ENCODE measurements at places on chromosomes 12 and 14.

DNA sequence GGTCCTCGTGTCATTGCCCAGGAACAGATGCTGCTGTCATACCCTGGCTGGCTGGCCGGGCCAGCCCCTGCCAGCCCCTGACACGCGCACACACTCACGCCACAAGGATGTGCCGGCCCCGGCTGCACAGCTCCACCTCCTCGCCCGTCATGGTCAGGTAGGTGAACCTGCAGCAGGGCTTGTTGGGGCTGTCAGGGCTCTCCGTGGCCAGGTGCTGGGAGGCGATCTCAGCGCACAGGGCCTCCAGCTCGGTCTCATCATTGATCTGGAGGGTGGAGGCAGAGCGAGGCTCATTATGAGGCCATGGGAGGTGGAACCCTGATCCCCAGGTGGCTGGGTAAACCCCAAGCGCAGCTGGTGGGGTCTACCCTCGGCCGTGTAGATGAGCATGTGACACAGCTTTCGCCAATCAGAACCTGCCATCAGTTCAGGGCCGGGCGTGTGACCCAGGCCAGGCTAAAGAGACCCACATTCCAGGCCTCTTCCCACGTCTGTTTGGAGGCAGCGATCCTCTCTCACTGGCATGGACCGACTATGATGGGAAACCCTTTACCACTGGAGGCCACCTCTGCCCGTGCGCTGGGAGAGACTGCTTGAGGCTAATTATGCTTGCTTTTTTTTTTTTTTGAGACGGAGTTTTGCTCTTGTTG is 38.8 kb downstream of the TRAFD1 start:
- DNase-seq: no peak

- DNase-seq: no peak
These were observed 437.7 kb downstream of the ADAMTS20 start for GRCh38 chr12:43114316-43114715.

DNA sequence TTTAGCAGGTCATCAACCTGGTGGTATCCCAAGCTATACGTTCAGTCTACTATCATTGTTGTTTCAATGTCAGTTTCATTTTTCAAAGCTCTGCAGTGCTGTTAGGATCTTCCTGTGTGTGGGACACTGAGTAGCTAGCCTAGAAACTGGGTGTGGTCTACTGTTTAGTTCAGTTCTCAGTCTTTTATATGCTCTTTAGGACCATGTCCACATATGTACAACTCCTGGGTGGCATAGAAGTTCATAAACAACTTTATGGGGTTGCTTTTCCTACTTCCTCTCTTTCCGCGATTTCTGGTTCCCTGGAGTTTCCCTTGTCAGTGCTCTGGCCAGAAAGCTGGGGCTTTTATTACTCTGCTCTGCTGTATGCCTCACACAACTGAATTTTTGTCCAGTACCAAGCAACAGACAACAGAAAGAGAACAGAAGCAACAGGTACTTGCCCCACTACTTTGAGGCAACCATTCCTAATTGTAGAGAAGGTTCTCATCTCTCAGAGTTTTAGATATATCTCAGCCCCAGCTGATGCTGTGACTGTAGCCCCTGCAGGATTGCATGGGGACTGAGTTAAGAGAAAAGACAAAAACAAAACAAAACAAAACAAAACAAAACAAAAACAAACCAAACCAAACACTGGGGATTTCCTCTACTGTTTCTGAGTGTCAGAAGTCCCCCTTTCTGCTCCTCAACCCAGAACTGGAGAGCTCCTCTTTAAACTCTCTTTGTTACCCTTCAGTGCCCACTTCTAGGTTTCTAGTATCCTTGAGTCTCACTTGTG is 30.3 kb downstream of the MIS18BP1 start:
- DNase-seq: no peak

GRCh38 chr12:95146769-95147168 is 70.5 kb downstream of the FGD6 start:
- DNase-seq: no peak

DNA sequence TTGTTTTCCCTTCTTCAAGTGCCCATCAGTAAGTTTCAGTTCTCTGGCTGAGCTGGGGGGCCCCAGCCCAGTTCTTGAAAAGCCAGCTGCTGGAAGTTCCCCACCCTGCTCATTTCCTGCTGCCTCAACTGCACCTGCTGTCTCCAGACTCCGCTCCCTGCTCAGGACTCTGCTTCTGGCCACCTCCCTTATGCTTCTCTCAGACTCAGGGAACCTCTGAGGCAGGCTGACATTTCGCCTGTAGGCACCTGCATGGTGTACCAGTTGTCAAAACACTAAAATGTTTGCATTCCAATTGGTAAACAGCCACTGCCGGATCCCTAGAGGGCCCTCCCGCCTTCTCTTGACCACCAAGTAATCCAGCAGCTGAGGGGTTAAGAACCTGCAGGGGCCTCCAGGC is 136.5 kb upstream of the VRK1 start:
- no peak for DNase-seq

DNA sequence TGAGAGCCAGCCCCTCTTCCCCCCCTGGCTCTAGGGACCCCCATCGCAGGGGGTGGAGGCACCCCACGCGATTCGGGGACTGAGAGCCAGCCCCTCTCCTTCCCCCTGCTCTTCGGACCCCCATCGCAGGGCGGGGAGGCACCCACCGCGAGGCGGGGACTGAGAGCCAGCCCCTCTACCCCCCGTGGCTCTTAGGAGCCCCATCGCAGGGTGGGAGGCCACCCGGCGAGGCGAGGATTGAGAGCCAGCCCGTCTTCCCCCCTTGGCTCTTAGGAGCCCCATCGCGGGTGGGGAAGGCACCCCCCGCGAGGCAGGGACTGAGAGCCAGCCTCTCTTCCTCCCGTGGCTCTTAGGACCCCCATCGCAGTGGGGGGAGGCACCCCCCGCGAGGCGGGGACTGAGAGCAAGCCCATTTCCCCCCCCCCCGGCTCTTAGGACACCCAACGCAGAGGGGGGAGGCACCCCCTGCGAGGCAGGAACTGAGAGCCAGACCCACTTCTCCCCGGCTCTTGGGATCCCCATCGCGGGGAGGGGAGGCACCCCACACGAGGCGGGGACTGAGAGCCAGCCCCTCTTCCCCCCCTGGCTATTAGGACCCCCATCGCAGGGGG is 45.6 kb downstream of the DDX11 start:
- no peak for DNase-seq

- DNase-seq: no peak
These were observed 20.3 kb upstream of the ADGRD1 start for GRCh38 chr12:130933269-130933995.

- DNase-seq: no peak
These were observed 9.2 kb upstream of the MYL6B start for GRCh38 chr12:56143217-56143616.

DNA sequence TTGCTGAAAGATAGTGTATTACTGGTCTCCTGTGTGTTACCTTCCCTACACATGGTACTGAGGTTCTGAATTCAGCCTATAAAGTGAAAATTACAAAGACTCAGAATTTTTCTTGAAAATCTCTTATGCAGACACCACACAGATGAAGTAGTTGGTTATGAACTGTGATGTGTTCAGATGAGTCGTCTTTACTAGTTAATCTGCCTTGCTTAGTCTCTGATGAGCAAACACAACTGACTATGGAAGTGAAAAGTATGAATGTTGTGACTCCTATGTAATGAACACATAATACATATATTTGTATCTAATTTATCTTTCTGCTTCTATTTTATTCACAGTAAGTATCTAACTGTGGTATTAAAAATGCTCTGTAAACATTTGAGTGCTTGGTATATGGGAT is 4.7 kb downstream of the MTERF2 start:
- no peak for DNase-seq

DNA sequence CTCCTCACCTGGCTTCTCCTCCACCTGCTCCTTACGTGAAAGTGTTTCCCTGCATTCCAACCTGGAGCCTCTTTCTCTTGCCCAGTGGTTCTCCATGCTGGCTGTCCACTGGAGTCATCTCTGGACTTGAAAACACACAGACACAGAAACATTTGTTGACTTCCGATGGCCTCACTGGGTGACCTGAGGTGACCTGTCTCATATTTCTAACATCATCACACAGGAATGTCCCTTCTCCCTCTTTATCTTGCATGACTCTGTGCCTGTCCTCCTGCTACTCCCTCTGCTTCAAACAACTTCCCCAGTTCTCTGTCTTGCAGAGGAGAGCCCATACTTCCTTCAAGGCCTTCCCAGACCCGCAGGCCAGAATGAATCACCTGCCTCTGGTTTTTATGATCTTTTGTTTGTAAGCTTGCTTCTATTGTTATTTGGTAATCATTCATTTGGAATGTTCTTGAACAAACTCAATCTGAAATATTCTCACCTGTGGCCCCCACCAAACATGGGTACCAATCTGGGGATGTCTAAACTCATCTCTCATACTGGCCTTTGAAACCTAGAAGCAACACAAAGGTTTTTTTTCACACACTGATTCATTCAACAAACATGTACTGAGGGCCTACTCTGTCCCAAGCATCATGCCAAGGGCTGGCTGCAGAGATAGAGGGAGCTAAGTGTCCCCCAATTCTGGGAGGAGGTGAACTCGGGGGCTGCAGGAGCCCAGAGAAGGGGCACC is 9.7 kb upstream of the RIN3 start:
- DNase-seq: peak; percentile 72

DNA sequence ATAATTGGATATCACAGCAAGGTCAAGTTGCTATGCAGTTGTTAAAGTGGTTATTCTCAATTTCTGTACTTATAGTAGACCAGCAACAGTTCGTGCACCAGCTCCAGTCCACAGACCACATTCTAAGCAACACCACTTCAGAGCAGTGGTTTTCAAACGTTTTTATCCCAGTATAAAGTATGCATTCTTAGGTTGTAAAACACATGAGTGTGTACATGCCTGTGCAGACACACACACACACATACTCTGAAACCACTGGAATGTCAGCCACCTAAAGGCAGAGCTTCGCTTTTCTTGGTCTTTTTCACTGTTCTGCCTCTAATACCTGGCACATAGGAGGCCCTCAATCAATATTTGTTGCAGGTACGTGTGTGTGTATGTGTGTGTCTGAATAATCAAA is 22.2 kb upstream of the C12orf71 start:
- DNase-seq: no peak

GRCh38 chr14:61466249-61466904 is 145.0 kb downstream of the PRKCH start:
- peak; percentile 25 for DNase-seq

- DNase-seq: no peak
These were observed 54.7 kb downstream of the PRIMA1 start for GRCh38 chr14:93733631-93734030.

DNA sequence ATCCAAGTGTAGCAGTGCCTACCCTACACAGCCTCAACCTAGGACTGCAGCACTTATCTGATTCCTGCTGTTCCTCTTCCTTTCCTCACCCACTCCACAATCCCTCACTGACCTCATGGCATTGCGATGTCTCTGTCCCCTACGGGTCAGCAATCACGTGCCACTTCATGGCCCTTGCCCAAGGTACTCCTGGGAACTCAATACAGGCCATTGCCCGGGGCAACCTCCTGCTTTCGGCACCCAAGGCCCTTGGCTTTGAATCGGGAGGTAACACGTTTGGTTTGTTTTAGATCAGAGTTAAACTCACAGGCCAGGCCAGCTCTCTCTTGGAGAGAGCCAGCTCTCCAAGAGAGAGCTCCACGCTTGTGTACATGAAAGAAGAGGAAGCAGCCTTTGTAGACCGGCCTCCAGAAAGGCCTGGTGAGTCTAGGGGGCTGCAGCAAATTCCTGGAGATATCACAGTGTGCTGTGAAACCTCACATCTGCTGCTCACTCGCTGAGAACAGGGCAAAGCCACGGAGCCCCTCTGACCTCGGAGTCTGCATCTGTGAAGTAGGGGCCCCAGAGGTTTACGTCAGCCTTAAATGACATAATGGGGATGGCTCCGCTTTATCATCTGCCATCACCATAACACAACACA is 12.2 kb downstream of the CLMN start:
- no peak for DNase-seq

GRCh38 chr14:100306998-100307765 is 938 bp upstream of the SLC25A29 start:
- peak; percentile 46 for DNase-seq

- no peak for DNase-seq
These were observed 298 bp downstream of the CTDSP2 start for GRCh38 chr12:57846285-57846576.

DNA sequence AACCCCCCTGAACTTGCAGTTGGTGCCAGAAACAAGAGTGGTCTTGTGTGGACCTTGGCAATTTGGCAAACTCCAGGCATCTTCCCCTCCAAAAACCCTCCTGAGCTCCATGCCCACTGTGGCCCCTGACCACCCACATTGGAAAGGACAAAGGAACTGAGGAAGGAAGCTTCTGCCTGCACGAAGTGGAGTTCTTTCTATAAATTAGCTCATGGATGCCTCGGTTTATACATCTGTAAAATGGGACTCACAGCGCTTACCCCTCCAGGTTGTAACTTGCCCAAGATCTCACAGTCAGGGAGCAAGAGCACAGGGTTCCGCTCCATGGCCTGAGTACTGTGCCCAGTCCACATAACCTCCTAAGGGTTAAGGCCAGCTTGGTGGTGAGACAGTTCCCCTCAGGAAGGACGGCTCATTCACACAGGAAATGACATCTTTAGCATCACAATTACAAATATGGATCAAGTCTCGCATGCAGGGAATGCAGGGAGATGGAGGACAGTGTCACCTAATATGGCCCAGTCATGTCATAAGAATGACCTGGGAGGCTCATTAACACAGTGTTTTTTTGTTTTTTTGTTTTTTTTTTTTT is 66.6 kb downstream of the CLMN start:
- DNase-seq: peak; percentile 40

- DNase-seq: no peak
These were observed 2.6 kb downstream of the NKX2-1 start for GRCh38 chr14:36517242-36518030.

GRCh38 chr12:92717202-92717601 is 14.4 kb downstream of the PLEKHG7 start:
- peak; percentile 7 for DNase-seq

GRCh38 chr12:102182635-102183034 is 15.0 kb downstream of the PMCH start:
- DNase-seq: peak; percentile 27

DNA sequence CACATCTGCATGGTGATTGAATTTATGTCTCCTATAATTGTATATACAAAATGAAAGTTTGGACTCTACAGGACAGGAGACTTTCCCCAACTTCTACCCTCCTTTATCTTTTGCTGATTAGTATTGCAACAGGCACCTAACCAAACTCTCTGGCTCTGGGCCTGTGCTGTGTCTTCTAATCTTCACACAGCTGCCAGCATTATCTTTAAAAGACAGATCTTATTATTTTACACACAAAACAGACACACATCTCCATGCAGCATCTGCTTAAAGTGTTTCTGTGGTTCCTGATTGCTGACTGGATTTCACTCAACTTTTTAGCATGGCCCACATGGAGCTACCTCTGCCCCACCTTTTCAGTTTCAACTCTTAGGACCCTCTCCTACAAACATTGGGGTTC is 154.9 kb upstream of the PELI2 start:
- DNase-seq: no peak

GRCh38 chr14:60430276-60430675 is 55.6 kb downstream of the C14orf39 start:
- no peak for DNase-seq
